ENCODE measurements at places on chromosomes 4 and X. TPM values are rescaled to one million over a fixed set of nuclear protein-coding genes. Genes with fewer than 3 reads are reported as not detected.

DNA sequence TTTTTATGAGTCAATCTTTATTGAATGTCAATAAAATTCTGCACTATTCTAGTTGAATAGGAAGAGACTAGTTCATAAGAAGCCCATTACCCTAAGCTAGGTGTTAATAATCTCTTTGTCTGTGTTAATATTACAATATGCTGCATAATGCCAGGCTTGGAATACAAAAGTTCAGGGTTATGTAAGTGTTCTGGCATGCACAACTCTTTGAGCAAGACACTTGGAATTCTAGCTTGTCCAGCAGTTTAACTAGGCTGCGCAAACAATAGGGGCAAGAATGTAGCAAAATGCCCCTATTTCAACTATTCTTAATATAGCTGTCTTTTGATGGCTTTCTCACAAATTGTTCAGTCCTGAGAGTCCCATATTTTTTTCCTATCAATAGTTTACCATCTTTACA, 31.3 kb upstream of the ETNPPL start:
- no peak overlapping the region for H3K4me3 ChIP-seq
- H3K27ac ChIP-seq, result no peak overlapping the region
- no peaks in the 10 kb centered on the region for H3K27me3 ChIP-seq
- no peak for DNase-seq
- no peaks in the 10 kb centered on the region for H3K36me3 ChIP-seq
- no peaks in the 10 kb centered on the region for H3K4me1 ChIP-seq

Gene CPE
- 0.10 TPM for total RNA-seq

GRCh38 chr4:84455697-84456096, 43.4 kb downstream of the NKX6-1 start:
- no peak overlapping the region for H3K4me3 ChIP-seq
- H3K27me3 ChIP-seq, result peaks cover 15% of the 10 kb centered on the region
- H3K27ac ChIP-seq, result no peak overlapping the region
- DNase-seq, result no peak
- H3K4me1 ChIP-seq, result no peaks in the 10 kb centered on the region

Gene XAGE1A
- not detected for total RNA-seq

GRCh38 chr4:82629238-82630000, 67.6 kb upstream of the TMEM150C start:
- no peak overlapping the region for H3K4me3 ChIP-seq
- no peaks in the 10 kb centered on the region for H3K4me1 ChIP-seq
- DNase-seq, result no peak
- H3K27ac ChIP-seq, result no peak overlapping the region
- no peaks in the 10 kb centered on the region for H3K36me3 ChIP-seq

Gene TACC3
- 264 TPM for total RNA-seq

DNA sequence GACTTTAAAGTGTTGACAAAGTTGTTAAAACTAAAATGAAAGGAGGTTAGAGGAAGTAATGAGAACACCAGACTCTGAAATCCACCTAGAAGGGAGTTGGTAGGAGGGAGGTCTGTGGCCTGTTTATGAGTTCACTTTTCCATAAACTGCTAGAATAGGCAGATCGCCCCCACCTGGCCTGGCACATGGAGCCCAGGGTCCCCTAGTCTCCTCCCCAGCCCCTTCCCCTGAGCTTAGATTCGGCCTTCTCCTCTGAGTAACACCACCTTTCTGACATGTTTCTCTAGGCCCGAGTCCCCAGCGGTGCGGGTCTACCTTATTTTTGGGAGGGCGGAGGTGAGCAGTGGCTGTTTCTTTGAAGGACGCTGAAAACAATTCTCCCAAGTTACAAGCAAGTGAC, 54.5 kb upstream of the FAT1 start:
- H3K4me3 ChIP-seq, result no peak overlapping the region
- H3K27me3 ChIP-seq, result no peaks in the 10 kb centered on the region
- no peak for DNase-seq
- H3K4me1 ChIP-seq, result no peaks in the 10 kb centered on the region
- H3K27ac ChIP-seq, result no peak overlapping the region

Gene KIF4A
- total RNA-seq, result 27.1 TPM

DNA sequence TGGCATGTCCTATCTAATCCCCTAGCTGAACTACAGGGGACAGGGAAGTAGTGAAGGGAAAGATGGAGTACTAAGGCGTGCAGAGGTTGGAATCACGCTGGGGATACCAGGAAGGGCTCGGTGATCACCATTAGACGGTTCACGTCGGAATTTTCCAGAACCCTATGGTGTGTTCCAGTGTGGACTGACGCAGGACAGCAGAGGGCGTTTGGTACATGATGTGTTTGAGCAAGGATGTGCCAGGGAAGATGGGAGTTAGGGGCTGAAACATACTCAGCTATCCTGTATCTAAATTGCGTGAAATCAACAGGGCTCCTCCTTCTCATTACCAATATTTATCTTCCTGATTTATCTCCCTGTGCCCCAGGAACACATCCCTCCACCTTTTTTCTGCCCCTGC, 33.7 kb downstream of the PRPS2 start:
- peaks cover 22% of the 10 kb centered on the region for H3K36me3 ChIP-seq
- H3K4me1 ChIP-seq, result no peaks in the 10 kb centered on the region
- no peak for DNase-seq

DNA sequence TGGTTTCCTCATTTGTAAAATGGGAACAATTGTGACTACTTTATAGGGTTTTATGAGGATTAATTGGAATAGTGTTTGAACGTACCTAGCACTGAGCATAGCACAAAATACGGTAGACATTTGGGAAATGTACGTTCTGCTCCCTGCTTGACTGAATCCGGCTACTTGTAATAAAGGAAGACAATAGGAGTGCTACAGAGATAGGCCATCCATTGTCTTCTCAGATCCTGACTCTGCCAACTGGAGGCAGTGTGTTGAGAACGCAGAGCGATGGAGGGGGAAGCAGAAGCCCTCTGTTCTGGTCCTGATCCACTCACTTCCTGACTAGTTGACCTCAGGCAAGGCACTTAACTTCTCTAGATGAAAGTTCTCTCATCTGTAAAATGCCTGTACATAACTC, 26.4 kb downstream of the ENPP6 start:
- H3K4me1 ChIP-seq, result no peaks in the 10 kb centered on the region
- no peaks in the 10 kb centered on the region for H3K27me3 ChIP-seq
- no peak overlapping the region for H3K27ac ChIP-seq
- no peak overlapping the region for H3K4me3 ChIP-seq
- no peak for DNase-seq
- no peaks in the 10 kb centered on the region for H3K36me3 ChIP-seq
